ENCODE measurements at places on chromosomes 4 and X.

DNA sequence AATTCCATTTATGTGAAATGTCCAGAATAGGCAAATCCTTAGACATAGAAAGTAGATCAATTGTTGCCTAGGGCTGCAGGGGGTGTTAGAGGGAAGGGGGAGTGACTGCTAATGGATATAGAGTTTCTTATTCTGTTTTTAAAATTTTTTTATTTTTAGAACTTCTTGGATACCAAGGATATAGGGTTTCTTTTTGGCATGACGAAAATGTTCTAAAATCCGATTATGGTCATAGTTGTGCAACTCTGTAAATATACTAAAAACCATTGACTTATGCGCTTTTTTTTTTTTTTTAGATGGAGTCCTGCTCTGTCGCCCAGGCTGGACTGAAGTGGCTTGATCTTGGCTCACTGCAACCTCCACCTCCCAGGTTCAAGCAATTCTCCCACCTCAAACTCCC, 125.2 kb upstream of the USP9X start:
- DNase-seq, result no peak

DNA sequence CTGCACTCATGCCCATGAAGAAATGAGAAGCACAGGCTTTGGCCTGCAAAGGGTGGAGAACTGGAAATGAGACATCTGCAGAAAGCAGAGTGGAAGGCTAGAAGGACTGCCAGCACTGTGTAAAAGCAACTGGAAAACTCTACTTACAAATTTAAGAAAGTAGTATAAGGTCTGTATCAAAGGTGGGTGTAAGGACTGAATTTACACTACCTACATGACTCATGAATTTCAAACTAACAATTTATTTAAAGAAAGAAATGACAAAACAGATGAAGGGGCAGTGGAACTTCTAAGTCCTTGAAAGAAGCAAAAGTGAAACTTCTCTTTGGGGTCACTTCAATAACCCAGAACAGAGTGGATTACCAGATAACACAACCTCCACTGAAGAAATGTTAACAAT, 71.2 kb downstream of the SLC10A7 start:
- no peak for DNase-seq

DNA sequence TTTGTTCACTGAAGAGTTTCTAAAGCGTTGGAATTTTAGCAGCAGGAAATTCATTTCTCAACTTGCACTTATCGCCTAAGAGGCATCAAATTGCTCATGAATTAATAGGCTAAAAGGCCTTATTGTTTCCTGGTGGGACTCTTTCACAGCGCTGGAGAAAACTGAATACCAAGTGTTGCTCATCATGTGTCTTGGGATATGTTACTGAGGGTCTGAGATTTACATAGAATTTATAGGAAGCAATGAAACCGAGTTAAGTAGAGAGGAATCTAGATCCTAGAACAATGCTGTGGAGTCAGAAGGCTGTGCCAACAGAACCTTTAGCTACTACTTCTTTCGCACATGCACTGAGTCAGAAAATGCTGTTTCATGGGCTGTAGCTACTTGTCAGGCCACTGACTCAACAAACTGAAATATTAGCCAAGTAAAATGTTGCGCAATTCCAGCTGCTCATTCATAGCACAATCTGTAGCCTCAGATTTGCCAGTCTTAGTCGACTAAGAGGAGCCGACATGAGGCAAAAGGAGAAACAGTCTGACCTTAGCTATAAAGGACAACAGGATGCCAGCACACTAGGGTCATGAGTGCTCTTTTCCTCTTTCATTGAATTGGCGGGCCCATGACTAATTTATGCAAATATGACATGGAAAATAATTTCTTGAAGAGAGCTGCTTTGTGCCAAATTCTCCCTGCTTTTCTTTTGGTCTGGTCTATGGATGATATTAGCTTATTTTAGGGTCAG, 35.9 kb upstream of the CXCL8 start:
- DNase-seq, result no peak

- no peak for DNase-seq
Measured at GRCh38 chr4:140044337-140044902, 109.6 kb downstream of the MAML3 start.

DNA sequence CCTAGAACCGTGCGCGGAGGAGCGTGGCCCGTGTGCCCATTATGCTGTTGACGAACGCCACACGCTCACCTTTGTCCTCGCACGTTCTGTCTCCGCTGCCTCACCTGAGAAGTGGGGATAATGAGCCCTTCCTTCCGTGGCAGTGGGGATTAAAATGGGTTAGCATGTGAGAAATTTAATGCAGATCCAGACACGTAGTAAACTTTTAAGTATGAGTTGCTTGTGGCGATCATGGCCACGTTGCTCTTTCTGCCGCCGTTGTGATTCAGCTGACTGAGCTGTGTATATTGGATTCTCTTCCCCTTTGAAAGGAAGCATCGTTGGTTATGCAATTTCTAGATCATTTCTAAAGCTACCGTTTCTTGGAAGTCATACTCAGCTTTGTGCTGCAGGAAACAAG, 16.5 kb downstream of the TBC1D14 start:
- DNase-seq, result no peak

DNA sequence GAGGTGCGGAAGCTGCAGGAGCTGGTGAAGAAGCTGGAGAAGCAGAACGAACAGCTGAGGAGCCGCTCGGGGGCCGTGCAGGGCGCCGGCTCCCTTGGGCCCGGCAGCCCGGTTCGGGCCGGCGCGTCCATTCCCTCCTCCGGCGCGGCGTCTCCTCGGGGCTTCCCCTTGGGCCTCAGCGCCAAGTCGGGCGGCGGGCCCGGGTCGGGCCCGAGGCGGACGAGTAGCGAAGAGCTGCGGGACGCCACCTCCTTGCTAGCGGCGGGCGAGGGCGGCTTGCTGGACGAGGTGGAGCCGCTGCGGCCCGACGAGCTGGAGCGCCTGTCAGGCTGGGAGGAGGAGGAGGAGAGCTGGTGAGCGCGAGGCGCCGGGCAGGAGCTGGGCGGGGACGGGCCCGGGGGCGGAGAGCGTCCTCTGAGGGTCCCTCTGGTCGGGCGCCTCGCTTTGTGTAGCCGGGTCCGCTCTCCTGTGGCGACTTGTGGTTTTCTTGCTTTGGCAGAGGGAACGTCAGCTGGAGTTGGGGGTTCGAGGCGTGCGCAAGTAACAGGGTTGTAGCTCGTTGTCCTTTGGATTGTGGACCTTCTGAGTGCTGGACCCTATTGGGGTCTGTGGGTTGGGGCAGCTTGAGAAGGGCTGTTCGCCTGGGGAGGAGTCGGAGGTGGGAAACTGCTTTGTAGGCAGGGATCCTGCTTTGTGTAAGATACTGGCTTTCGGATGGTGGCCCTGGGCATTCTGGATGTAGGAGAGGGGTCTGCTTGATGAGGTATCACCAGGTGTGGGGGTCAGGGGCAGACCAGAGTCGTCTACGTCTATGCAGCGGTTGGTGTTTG, 662 bp downstream of the SLAIN2 start:
- DNase-seq, result peak; percentile 13

GRCh38 chr4:26342328-26343037, 21.7 kb downstream of the RBPJ start:
- no peak for DNase-seq

DNA sequence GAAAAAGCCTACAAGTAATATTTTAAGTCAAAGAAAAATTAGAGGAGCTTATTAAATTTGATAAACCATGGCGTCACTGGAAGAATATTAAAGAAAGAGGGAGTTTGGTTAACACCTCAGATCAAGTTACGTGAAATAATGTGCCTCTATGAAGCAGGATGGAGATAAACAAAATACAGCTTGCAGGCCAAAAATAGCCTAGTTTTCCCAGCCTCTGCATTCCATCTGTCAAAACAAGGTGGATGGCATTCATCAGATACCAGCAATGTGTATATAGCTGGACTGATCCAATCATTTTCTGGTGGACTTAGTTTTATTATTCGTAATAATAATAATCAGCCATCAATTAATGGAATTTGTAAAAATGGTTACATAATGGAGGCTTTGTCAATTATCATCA, 230.7 kb downstream of the NR3C2 start:
- no peak for DNase-seq

DNA sequence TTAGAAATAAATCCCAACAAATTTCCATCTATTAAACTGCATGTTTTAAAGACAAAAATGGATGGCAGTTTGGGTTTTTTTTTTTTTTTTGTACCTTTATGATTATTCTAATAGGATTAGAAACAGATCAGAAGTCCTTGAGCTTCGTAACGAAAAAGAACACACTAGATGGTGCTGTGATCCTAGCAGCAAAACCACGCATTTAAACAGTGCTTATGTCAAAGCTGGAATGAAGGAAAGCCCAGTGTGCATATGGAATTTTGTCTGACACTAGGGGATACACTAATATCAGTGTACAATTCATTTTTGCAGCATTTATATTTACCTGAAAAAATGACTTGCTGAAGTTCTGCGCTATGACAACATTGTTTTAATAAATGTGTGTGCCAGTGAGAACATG, 229.1 kb downstream of the VEGFC start:
- DNase-seq, result no peak

- DNase-seq, result no peak
Measured at GRCh38 chrX:110155759-110156158, 152.8 kb downstream of the TMEM164 start.

DNA sequence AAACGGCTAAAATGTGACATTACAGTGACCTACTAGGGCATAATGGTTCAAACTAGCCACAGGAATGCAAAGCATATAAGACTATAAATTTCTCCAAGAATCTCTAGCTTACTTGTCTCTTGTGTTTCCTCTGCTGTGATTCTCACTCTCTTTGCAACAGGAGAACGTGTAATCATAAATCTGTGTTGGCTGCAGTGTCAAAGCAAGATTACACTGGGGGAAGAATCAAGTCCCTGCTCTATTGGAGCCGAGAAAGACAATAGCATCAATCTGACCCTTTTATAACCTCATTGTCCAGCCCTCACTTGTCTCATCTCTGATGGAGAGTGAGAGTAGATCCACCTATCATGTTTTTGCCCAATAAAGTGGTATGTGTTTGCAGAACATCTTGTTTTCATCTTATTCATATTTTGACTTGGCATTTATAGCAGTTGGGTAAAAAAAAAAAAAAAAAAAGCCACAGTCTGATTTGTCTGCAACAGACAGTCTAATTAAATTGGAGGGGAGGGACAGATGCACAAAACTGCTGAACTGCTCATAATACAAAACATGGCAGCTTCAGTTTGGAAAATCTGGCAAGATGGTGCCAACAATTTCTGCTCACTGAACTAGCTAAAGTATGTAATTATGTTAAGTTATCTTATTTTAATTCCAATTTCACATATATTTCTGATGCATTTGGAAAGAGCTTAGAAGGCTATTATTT, 165.0 kb upstream of the GABRA2 start:
- no peak for DNase-seq

DNA sequence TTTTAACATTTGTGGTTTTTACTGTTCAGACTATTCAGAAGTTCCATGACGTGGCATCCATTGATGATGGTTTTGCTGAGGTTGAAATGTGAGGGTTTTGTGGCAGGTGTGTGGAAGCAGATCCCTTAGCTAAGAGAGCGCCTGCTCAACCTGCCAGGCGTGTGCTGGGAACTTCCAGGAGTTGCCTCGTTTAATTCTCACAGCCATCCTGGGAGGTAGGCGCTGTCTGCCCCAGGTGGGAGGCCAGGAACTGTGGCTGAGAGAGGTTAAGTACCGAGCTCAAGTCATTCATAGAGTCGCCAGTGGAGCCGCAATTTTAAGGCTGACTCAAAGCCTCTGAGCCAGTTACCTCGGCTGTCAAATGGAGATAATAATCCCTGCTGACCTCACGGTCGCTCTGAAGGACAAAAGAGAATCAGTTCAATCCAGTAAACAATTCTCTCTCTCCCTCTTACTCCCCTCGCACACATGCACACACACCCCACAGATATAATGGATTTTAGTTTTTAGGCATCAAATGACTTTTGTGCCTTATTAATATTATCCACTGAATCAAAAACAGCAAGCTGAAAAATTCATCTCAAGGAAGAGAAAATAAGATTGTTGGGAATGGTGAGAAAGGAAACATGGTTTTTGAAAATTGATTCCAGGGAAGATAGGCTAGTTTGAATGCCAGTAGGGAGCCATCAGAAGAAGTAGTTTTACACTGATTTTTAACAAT, 171.3 kb downstream of the PTTG2 start:
- DNase-seq, result peak; percentile 76

DNA sequence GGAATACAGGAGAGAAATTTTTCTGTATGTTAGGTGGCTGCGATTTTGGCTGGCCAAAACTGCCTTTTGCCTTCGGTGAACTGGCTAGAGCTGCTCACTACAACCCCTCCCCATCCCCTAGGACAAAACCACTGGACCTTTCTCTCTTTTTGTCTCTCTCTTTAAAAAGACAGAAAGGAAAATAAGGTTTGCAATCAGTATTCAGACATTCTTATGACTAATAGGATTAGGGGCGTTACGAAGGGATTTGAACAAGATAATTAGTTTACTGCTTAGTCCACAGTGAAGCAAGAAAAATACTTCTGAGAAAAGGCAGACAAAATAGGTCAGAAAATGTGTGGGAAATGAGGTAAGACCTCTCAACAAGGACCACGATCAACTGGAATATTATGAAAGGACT, 180.4 kb downstream of the SLIT2 start:
- no peak for DNase-seq

- no peak for DNase-seq
Measured at GRCh38 chrX:105823092-105823455, 735 bp downstream of the NRK start.

DNA sequence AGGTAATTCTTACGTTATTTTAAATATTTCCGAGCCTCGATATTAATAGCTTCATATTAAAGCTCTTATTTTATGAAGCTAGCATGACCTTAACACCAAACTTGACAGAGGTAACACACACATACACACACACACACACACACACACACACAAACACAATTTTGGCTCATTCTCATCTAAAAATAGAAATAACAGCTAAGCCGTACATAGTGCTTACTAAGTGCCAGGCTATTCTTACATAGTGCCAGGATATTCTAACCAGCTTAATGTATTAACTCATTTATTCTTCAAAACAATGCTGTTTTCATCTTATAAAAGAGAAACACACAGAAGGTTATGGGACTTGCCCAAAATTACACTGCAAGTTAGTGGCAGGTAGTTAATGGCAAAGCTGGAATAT, 87.0 kb upstream of the BLTP1 start:
- DNase-seq, result no peak

GRCh38 chr4:46249106-46249505, 125.3 kb upstream of the GABRG1 start:
- no peak for DNase-seq

DNA sequence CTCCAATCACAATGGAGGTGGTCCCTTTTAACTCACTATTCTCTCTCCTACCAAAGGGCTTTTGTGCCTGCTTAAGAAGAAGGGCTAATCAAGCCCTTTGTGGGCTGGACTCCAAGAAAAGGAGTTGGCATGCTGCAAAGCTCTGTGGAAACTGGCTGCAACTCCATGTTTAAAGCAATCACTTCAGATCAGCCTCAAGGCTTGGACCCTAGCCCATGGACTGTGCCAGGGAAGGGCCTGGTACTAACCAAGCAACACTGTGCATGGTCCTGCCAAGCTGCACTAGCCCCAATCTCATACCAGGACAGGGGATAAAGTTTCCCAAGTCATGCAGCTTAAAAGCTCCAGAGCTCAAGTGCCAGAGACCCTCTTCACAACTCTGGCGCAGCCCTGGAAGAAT, 86.7 kb downstream of the ATP8A1 start:
- no peak for DNase-seq

- DNase-seq, result no peak
Measured at GRCh38 chr4:100288161-100288560, 97.9 kb upstream of the DDIT4L start.

- DNase-seq, result no peak
Measured at GRCh38 chr4:95289028-95289634, 259.6 kb downstream of the UNC5C start.

Data from stimulated activated CD4-positive, alpha-beta T cell treated with anti-CD3 and anti-CD28 coated beads, Interleukin-12 subunit alpha, Interleukin-12 subunit beta, amount 100 ng/mL, for 48 hours (primary cell).